ENCODE measurements at places on chromosomes 5 and 9.
A peak's percentile ranks its signal among the peaks of the same experiment; 100 is the strongest.

GRCh38 chr5:125969011-125969813 lies 454.0 kb upstream of the GRAMD2B start:
- DNase-seq: no peak

DNA sequence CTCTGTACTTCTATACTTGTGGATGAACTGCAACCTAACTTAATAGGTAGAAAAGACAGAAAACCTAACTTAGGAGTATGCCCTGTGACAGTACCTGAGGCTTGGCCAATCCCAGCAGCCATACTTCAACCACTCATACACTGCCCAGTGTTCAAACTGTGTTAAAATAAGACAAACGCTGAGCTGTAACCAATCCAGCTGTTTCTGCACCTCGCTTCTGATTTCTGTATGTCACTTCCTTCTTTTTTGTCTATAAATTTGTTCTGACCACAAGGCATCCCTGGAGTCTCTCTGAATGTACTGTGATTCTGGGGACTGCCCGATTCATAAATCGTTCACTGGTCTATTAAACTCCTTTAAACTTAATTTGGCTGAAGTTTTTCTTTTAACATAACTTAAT lies 41.4 kb downstream of the AUH start:
- no peak for DNase-seq

DNA sequence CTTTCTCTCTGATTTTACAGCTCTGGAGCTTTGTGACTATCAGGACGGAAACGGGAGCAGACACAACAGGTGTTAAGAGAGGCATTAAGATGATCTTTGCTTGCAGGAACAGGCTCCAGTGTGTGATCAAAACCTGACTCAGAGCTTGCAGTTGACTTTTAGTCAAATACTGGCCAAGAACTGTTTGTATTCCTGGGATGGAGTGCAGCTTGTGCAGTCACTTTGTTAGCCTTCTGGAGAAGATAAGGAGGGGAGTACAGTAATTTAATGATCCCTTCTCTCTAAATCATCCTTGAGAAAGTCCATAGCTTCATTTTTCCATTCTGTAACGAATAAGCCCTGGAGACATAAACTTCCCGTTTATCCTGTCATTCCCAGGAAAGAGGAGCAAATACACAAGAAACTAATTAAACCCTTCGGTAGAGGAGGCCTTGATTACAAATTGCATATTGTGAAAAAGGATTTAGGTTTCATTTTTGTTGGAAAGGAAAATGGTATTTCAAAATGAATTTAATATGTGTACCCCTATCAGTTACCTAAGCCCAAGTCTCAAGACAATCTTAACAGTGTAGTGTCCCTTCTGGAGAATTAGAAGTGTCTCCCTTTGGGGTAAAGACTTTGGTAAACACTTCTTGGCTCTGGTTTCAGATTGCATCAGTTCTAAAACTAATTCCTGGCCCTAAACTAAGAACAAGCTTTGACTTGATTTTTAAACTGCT lies 3.1 kb upstream of the STOM start:
- peak; percentile 41 for DNase-seq

GRCh38 chr5:77621440-77621839 lies 17.1 kb downstream of the OTP start:
- no peak for DNase-seq

- DNase-seq: no peak
Measured at GRCh38 chr5:53739111-53739510, 178.7 kb downstream of the NDUFS4 start.

DNA sequence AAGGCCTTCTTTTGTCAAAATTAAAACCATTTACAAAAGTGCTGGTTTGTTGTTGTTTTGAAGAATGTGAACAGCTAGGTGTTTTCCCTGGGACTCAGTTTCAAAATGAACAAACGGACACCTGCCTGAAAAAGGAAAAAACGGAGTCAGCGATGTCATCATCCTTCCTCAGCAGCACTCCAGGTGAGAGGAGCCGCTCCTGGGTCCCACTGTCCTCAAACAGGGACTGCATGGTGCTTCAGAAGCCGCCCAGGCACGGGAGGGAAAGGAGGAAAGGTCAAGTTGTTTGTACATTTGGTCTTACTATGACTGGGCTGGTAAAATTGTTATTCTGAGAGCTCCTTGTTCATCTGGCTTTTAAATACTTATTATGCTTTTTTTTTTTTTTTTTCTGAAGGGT lies 69.0 kb upstream of the ZSWIM6 start:
- no peak for DNase-seq

GRCh38 chr5:91315701-91316100 lies 67.4 kb downstream of the ARRDC3 start:
- DNase-seq: no peak

DNA sequence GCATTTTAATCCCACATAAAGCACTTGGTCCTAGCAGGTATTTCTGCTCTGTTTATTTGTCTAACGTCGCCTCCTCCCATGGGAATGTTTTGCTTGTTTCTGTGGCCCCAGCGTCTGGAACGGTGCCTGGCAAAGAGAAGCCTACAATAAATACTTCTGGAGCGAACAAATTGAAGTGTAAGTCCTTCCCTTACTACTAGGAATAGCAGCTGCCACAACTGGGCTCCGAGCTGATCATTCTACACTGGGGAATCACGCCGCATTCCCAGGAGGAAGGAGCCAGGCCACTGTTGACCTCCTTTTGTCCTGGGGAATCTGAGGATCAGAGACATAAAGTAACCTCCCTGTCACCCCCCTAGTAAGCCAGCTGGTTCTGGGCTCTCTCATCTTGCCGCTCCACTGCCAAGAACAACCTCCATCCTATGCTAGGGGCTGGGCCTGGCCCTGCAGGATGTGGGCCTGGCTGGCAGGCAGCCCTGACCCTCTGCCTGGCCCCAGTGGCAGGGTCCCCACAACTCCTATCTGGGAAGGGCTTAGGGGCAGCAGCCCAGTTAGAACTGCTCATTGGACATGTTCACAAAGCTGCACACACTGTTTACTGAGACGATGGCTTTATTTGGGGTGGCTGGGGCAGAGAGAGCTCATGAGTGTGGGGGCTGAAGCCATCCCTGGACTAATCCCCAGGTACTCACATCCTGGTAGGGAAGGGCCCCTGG lies 82.8 kb downstream of the GTF3C4 start:
- DNase-seq: no peak

GRCh38 chr5:16855485-16855884 lies 80.6 kb downstream of the MYO10 start:
- DNase-seq: no peak

DNA sequence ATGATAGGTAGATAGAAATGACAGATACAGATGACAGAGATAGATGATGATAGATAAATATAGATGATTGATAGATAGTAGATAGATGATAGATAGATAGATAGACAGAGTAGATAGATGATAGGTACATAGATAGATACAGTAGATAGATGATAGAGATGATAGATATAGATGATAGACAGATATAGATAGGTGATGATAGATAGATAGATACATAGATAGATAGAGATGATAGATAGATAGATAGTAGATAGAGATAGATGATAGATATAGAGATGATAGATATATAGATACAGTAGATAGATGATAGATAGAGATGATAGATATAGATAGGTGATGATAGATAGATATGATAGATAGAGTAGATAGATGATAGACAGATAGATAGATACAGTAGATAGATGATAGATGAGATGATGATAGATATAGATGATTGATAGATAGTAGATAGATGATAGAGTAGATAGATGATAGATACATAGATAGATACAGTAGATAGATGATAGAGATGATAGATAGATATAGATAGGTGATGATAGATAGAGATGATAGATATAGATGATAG lies 95.7 kb upstream of the SMIM23 start:
- no peak for DNase-seq

DNA sequence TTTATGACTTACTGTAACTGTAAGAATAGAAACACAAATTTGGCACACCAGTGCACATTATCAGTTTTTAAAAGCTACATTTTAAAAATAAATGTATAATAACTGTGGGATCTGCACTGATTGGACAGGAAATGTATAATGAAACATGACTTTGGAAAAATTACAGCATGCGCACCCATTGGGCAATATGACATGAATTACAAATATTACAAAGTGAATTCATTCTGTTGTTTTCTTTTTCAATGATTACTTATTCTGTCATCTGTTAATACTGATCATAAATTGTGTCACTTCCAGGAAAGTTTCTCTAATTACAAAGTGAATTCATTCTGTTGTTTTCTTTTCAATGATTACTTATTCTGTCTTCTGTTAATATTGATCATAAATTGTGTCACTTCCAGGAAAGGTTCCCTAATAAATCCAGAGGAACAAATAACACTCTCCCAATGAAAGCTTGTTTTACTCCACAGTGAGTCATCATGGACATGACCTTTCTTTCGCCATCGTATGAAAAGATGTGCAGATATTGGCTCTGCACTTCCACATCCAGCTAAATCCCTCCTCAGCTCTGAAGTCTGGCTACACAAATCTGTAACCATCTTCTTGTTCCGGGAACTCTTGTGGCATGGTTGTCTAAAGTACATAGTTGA lies 297.0 kb upstream of the HAPLN1 start:
- no peak for DNase-seq

- no peak for DNase-seq
Measured at GRCh38 chr9:108316630-108317029, 539.2 kb downstream of the ACTL7B start.

DNA sequence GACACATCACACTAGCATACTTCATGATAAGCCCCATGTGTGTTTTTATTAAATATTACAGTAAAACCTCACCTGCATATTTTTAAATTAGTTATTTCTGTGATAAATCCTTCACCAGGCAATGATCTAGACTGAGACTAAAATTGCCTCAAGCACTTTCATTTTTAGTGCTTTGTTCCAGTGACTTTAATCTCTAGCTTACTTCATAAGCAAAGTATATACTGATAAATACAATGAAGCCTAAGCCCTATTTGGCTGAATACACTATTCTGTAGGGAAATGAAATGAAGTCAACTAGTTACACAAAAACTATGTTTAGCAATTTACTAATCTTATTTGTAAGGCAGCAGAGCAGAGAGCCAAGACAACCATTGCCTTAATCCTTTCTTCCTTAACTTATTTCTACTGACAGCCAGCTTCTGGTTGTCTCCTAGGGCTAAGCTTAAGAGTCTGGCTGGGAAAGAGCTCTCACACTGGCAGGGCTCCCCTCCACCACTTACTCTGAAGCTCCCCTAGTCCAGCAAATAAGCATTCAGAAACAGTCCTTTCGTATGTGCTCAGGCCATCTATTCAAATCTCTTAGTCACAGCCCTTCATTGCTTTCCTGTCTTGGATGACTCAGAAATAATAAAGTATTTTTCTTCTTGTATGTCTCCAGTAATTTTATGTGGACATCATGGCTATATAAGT lies 31.4 kb upstream of the MTAP start:
- peak; percentile 84 for DNase-seq

DNA sequence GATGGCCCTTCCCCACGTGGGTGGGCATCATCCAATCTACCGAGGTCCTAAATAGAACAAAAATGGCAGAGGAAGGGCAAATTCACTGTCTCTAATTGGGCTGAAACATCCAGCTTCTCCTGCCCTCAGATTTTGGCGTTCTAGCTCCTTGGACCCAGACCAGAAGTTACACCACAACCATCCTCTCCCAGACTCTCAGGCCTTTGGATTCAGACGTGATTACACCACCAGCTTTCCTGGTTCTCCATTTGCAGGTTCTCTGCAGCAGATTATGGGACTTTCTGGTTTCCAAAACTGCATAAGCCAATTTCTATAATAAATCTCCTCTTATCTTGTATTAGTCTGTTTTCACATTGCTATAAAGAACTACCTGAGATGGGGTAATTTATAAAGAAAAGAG lies 73.6 kb upstream of the STARD4 start:
- no peak for DNase-seq

DNA sequence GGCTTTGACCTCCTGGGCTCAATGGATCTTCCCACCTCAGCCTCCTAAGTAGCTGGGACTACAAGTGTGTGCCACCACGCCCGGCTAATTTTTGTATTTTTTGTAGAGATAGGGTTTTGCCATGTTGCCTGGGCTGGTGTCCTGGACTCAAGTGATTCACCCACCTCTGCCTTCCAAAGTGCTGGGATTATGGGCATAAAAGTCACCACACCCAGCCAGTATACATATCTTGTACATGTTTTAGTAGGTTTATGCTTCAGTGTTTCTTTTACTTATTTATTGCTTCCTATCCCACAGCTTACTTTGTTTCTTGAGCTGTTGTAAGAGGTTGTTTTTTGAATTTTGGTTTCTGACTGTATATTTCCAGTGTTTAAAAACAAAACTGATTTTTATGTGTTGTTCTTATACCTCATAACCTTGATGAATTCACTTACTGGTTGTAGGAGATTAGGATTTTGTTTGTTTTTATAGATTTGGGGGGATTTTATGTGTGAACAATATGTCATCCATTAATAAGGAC lies 12.9 kb downstream of the FBXW5 start:
- no peak for DNase-seq

DNA sequence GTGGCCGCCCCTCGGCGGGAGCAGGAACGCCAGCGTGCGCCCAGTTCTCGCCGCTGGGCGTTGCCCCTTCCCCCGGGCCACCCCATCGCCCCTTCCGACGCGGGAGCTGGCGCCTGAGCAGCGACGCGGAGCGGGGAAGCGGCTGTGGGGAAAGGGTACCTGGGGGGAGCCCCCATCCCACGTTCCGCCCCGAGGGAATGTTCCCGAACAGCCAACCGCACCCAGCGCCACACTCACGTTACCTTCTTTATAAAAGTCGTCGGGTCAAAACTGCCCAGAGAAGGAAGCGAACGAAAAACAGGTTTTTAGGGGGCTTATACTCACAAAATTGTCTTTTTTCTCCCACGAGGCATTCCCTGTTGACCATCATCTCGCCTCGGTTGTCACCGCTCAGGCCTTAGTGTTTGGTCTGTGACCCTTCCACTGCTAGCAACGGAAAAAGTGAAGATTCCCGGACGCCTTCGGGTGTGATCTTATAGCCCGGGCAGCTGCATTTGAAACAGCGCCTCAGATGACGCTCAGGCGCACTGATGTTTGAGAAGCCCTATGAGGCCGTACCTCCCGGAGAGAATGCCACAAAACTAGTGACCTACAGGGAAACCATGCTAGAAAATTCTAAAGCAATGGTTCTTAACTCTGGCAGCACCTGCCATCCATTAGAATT lies 475 bp upstream of the GOLM1 start:
- DNase-seq: peak; percentile 65

DNA sequence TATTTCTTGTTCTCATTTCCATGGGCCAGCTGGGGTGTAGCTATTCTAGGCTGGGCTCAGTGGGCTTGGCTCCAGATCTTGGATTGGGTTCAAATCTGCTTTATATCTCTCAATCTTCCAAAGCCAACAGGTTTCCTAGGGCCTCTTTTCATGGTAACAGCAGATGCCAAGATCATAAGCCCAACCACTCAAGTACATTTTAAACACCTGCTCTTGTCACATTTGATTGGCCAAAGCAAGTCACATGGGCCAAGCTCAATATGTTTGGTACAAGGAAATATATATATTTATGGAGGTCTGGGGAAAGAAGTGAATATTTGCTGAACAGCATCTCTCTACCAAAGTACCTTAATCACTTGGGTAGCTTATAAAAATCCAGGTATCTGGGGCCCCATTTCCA lies 49.5 kb downstream of the MRRF start:
- DNase-seq: no peak
